ENCODE measurements at places on chromosomes 11 and 22.

DNA sequence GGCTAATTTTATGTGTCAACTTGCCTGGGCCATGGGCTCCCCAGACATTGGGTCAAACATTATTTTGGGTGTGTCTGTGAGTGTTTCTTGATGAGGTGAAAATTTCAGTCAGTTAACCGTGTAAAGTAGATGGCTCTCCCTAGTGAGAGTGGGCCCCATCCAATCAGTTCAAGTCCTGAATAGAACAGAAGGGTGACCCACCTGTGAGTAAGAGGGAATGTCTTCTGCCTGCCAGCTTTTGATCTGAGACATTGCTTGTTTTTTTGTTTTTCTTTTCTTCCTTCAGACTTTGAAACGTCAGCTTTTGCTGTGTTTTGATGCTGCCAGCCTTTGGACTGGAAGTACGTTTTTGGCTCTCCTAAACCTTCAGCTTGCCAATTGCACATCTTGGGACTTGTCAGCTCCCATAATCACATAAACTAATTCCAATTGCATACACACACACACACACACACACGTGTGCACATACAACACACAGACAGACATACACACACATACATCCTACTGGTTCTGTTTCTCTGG is 300.1 kb downstream of the CNTN5 start:
- no peak for DNase-seq

DNA sequence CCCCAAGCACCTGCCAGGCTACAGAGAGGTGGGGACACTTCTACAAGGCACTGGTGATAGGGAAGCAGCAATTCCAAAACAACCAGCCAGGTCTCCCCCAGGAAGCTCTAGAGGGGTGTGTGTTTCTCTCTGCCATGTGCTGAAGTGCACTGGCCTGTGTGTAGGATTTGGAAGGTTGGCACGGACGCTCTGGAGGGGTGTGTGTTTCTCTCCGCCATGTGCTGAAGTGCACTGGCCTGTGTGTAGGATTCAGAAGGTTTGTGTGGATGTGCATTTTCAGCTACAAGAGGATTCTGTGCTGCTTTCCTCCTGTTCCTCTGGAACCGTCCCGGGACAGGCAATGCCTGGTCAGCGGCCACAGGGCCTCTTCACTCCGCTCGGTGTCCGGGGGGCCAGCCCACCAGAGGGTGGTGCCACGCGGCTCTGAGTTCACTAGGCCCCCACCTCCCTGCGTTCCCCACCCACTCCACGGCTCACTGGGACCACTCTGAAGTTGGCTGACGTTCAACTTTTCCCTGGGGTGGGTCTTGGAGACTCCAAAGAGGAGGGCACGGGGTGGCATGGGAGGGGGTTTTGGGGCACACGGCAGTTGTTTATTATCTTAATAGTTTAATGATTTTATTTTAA is 552.8 kb downstream of the BRD1 start:
- DNase-seq = no peak

GRCh38 chr11:2862395-2863275 is 22.9 kb downstream of the CDKN1C start:
- no peak for DNase-seq

- DNase-seq = no peak
These were observed 322.7 kb upstream of the ISX start for GRCh38 chr22:34743110-34743751.

DNA sequence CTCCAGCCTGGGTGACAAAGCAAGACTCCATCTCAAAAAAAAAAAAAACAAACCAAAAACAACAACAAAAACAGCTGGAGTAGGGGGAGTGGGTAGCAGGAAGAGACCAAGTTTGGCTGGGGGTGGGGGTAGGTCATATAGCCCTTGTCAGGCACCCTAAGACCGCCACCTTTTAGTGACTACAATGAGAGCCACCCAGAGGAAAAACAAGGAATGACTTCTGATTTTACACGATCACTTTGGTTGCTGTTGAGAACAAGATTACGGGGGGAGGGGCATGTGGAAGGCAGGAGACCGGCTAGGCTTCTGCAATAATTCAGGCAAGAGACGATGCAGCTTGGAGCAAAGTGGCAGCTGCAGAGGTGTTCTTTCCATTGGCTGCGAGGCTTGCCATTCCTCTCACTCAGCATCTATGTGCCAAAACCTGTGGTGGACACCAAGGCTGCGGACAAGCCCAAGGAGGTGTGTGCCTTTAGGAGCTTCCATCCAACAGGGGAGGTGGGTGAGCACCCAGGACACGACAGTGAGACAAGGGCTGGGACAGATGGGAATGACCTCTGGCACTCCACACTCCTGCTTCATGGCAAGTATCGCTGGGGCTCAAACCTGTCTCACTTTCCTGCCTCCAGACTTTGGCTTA is 1.7 kb downstream of the RPS19BP1 start:
- DNase-seq = no peak

Measured in stimulated activated CD8-positive, alpha-beta memory T cell treated with anti-CD3 and anti-CD28 coated beads, Interleukin-15, amount 100 ng/mL, for 24 hours (primary cell).